ENCODE measurements at places on chromosomes 5 and 9. TPM values are rescaled to one million over a fixed set of nuclear protein-coding genes. Genes with fewer than 3 reads are reported as not detected.

- no peak for DNase-seq
Measured at GRCh38 chr5:78845470-78845869, 139.6 kb downstream of the ARSB start.

GRCh38 chr5:65076251-65076869, 307.6 kb downstream of the CWC27 start:
- DNase-seq: peak; percentile 33

DNA sequence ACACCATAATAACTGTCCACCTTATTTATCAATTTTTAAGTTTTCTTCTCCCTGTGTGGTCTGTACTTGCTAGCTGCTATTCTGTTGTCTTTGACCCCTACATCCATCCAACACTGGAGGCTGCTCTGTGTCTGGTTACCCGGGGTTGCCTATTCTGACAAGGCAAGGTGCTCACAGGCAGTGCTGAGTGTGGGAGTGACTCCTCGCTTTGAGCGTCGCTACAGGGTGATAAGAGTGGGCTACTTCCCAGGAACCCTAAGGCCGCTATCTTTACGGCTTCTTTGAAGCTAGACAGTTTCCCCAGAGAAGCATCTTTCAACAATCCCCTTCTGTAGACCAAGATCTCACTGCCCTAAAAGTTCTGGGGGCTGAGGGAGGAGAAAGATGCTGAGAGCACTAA, 35.3 kb downstream of the NSUN2 start:
- no peak for DNase-seq

DNA sequence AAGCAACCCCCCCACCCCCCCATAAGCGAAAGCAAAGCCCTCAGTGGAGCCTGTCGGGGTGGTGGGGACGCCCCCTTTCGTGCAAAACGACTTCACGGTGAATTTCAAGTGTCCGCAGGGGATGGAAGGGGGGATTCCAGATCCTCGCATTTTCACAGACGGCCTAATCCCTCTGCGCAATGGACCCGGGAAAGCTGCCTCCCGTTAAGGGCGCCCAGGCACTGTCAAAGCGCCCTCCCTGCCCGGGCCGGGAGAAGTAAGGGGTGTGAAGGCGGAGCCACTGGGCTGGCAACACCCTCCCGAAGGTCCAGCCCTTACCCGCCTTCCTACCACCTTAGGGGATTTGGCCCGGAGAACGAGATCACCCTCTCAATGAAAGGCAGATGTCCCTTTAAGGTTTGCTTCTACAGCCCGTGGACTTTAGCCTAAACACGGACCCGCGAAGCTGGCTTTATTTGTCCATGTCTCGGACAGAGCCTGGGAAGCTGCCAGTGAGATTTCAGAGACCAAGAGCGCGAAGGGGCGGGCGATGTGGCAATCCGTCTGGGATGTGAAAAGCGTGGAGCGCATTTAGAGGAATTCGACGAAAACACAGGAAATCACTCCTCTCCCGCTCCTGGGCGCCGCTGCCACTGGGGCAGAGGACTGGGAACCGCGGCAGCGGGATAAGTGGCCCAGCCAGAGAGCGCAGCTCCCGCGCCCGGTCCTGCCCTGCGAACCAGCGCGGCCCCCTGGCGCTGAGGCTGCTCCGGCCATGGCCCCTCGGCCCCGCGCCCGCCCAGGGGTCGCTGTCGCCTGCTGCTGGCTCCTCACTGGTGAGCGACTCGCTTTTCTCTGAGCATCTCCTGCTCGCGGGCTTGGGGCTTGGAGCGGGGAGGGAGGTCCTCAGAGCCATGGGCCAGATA, at the start of the genes ITGA1 and PELO:
ITGA1 (plus strand) TSS at position 317 of the 905 bp plus-strand sequence; CDS start at position 755, 438 bp downstream.
PELO (plus strand) TSS at position 317 of the 905 bp plus-strand sequence. CDS start 12,479 bp downstream, outside the sequence.
- peak; percentile 78 for DNase-seq

DNA sequence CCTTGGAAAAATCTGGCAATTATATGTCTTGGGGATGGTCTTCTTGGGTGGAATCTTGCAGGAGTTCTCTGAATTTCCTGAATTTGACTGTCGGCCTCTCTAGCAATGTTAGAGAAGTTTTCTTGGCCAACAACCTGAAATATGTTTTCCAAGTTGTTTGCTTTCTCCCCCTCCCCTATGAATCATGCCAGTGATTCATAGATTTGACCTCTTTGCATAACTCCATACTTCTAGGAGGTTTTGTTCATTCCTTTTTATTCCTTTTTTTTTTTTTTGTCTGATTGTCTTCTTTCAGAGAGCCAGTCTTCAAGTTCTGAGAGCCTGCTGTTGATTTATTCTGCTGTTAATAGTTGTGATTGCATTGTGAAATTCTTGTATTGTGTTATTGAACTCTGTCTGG, 56.7 kb upstream of the SLC44A1 start:
- DNase-seq: no peak

- DNase-seq: no peak
Measured at GRCh38 chr5:1227667-1228066, 2.5 kb downstream of the SLC6A18 start.

DNA sequence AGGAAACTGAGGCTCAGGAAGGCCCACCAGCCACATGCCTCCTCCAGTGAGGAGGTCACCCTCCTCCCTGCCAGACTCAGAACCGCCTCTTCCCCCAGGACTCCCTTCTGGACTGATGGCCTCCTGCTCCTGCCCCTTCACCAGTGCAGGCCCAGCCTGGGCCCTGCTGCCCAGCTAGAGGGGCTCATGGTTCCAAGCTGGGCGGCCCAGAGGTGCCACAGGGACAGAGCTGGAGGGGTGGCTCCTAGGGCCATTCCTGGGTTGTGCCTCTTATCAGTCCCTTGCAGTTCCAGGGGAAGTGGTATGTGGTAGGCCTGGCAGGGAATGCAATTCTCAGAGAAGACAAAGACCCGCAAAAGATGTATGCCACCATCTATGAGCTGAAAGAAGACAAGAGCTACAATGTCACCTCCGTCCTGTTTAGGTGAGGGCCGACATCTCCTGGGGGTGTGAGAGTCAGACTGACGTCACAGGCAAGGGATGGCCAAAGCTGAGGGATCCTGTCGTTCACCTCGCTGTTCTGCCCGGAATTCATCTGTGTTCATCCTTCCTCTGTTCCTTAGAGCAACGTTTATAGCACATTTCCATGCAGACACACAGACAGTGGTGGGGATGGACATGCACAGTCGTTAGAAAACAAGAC, 819 bp downstream of the LCN2 start:
- DNase-seq: no peak

DNA sequence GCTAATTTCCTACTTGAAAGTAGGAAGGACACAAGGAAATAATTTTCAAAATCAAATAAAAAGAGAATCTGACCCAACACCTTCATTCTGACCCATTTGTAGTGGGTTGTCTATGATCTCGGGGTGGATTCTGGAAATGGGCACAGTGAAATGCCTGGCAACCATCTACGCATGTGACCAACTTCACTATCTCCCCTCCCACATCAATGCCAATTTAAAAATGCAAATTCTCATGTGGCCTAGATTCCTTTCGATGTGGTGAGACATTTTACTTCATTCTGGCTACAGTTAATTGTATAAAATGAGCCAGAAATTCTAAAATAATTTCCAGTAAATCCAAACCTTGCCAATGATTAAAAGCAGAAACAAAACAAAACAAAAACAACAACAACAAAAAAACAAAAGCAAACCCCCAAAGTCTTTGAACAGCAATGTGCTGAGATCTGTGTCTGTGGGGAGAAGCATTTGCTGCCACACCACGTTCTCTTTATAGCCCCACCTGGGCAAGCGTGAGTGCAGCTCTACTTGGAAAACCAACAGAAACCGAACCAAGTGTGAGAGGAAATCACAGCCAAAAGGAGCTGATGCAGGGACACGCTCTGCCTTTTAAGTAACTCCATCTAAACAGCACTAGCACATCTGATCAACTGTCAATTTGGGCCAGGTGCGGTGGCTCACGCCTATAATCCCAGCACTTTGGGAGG, 59.0 kb downstream of the USP20 start:
- DNase-seq: no peak

- peak; percentile 32 for DNase-seq
Measured at GRCh38 chr5:62268234-62268633, 37.8 kb upstream of the KIF2A start.

DNA sequence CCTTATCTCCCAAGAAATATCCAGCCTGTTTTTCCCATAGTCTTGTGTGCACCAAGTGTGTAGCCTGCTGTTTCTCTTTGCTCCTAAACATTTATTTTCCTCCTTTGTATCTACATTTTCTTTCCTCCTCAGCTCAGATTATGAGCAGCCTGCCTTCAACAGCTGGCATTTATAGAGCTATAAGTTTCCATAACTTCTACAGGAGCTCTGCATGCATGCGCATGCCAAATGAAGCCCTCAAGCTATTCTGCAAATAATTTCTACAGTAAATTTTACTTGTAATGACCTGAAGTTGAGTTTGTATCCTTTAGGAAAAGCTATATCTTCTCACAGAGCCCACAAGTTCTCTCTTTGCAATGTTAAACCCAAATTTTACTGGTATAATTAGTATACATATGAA, 699.5 kb downstream of the CETN3 start:
- no peak for DNase-seq

DNA sequence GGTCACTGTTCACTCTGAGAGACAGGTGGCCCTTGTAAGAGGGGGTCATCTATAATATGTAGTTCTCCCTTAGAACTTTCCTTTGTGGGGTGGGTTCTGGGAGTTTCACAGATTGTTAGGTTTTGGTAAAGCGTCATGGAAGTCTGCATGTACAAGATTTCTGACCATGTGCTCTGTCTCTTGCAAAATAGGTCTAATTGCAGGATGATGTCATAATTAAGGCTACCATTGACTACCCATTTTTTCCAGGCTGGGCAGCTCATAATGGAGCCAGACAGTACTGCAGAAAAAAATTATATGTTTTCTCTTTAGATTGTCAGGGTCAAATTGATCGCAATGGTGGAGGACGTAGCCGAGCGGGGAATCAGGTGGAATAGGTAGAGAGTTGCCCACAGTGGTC, 3.7 kb upstream of the GM2A start:
- DNase-seq: no peak

GRCh38 chr9:125151730-125152129, 8.4 kb upstream of the SCAI start:
- DNase-seq: no peak

DNA sequence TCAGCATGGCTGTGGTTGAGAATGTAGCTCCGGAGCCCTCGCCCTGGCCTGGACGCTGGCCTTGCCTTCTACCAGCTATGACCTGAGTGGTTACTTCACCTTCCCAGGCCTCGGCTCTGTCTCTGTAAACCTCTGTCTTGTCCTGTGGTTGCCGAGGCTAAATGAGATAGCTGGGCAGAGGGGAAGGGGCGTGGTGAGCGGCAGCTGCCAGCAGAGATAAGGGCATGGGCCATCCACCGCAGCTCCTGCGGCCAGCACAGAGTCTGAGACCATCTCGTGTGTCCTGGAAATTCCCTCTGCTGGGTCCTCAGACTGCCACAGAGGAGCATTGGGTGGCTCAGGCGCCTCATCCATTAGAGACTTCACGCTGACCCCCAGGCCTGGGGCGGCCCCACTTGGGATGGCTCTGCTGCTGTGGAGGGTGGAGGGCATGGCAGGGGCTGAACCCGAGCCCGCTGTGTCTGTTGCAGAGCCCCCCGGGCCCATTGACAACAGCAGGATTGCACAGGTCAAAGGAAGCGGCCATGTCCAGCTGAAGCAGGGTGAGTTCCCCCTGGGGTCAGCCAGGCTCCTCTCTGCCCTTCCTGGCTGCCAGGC, 43.9 kb downstream of the USP20 start:
- DNase-seq: peak; percentile 34

DNA sequence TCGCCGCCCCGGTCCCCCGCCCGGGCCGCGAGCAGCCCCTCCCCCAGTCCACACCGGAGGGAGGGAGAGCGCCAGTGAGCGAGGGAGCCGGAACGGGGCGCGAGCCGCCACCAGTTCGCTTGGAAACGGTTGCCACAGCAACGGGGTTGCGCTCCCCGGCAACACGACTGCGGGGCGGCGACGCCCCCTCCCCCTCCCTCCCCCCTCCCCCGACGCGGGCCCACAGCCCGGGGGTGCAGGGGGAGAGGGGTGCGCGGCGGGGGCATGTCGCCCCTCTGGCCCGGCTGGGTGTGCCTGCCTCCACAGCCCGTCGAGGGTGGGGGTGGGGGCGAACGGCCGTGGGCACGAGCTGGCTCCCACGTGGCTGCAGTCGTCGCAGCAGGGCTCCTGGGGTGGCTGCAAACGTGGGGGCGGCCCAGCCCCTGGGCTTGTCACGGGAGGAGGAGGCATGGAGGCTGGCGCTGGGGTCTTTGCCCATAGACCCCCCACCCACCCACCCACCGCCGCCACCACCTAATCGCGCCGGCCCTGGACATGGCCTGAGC, 524 bp downstream of the PRR7 start:
- peak; percentile 97 for DNase-seq

GRCh38 chr9:129028192-129028966, at the start of gene SH3GLB2:
TSS of gene SH3GLB2 (minus strand) at chr9:129028331. CDS start at chr9:129028154, 177 bp downstream.
- DNase-seq: peak; percentile 100

DNA sequence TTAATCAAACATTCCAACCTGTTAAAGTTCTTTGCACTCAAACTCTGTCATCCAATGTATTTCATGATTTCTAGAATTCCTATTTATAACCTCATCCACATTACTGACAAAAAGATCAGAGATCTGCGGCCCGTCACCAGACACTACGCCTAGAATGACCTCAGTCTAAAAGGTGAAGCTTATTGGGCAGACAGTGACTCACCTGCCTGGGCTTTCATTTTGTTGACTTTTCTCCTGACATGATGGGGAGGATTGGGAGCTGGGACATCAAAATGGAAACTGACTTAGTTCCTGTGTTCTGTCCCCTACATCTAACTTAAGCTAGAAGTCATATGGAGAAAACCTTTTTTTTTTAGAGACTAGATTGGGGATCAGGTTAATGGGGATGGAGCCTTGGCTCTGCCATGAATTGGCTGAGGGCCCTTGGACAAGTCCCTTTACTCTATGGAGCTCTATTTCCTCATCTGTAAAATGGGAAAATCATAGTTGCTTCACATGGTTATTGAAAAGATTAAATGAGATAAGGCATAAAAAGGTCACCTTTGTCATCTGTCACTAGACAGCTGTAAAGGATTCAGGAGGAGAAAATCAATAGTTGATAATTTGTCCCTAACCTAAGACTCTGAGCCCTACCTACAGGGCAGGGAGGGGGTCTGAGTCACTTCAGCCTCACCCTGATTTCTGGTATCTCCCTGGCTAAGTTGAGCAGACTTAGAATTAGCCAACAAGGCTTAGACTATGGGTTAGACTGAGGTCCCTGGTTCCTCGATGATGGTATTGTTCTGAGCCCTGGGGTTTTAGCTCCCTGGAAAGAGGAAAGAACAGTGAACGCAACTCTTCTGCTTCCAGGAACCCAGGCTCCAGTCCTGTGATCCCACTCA, 224.8 kb upstream of the TBC1D2 start:
- no peak for DNase-seq

Gene NPR3
- 0.04 TPM for total RNA-seq

Gene SPATA31D4
- total RNA-seq: not detected

Gene NR5A1
- 0.30 TPM for total RNA-seq

Gene ACSL6
- total RNA-seq: 0.28 TPM

Gene ADGRD2
- total RNA-seq: not detected

Gene INSL4
- total RNA-seq: not detected

Gene SHISAL2B
- 15.4 TPM for total RNA-seq

Gene TAS2R1
- not detected for total RNA-seq
